ENCODE measurements at places on chromosomes 2 and 18. TPM values are rescaled to one million over a fixed set of nuclear protein-coding genes. Genes with fewer than 3 reads are reported as not detected.

The IKZF2 gene
- 49.1 TPM for total RNA-seq

The INPP5D gene
- total RNA-seq: 466 TPM

DNA sequence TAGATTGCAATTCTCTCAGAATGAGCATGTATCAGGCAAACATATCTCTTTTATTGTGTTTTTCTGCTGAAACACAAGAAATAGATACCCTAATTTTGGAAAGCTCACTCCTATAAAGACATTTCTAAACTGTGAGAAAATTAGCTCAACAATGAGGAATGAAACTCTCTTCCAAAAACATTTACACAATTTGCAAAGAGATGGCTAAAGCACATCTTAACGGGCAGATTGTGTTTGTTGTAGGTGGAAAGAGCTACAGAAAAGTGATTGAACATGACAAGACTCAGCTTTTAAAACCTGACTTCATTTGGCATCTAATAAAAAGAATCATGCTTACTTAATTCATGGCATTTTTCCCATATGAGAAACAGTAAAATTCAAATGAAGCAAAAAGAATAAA lies 175.0 kb upstream of the SLC39A10 start:
- DNase-seq: no peak

DNA sequence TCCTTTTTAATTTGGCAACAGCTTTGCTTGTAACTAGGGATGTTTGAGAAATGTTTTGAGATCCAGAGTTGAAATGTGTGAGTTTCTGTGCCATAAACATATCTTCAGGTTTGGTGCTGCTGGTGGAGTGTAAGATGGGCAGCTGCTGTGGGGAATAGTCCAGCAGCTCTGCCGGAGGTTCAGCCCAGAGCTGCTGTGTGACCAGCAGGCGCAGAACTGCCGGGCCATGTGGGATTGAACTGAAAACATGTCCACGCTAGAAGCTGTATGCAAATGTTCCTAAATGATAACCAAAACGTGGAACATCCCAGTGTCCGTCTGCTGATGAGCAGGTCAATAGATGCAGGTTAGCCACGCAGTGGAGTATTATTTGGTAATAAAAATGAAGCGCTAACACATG lies 99.6 kb downstream of the DGKD start:
- no peak for DNase-seq

GRCh38 chr18:49743117-49743567 lies 70.2 kb downstream of the ACAA2 start:
- no peak for DNase-seq

DNA sequence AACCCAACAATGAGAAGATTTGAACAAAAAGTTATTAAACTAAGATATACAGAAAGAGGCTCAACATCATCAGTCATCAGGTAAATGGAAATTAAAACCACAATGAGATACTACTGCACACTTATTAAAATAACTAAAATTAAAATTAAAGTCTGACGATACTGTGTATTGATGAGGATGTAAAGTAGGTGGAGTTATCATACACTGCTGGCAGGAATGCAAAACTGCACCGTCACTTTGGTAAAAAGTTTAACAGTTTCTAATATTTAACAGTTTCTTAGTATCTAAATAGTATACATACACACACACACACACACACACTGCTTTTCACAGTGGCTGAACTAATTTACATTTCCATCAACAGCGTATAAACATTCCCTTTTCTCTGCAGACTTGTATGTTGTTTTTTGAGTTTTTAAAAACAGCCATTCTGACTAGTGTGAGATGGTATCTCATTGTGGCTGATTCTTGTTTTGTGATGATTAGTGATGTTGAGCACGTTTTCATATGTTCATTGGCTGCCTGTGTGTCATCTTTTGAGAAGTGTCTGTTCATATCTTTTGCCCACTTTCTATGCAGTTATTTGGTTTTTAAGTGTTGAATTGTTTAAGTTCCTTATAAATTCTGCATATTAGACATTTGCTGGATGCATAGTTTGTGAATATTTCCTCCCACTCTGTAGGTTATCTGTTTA lies 726.9 kb upstream of the CHAC2 start:
- DNase-seq: no peak

The NAT8 gene
- total RNA-seq: not detected
